Activated naive CD8-positive, alpha-beta T cell treated with anti-CD3 and anti-CD28 coated beads for 36 hours (primary cell): ENCODE measurements at places on chromosomes 2 and 18. TPM values are rescaled to one million over a fixed set of nuclear protein-coding genes. Genes with fewer than 3 reads are reported as not detected.

The MBOAT2 gene
- total RNA-seq = 2.1 TPM

The NBAS gene
- total RNA-seq = 38.2 TPM

The RSAD2 gene
- 9.2 TPM for total RNA-seq

The CCDC148 gene
- not detected for total RNA-seq

DNA sequence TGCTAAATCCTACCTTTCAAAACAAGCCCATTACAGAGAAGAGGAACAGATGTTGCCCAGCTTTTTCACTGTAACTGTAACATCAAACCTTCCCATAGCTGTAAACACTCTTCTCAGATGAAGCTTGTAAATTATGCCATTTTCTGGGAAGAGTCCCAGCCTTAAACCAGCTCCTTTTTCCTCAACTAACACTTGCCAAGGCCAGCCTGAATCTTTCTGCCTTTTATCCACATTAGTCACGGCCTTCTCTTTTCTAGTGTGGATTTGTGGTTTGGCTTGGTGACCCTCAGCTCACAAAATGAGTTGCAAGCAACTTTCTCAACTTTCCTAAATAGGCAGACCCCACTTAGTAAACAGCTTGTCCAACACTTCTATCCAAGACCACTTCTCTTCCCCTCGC, 90.2 kb downstream of the CABLES1 start:
- DNase-seq = no peak

DNA sequence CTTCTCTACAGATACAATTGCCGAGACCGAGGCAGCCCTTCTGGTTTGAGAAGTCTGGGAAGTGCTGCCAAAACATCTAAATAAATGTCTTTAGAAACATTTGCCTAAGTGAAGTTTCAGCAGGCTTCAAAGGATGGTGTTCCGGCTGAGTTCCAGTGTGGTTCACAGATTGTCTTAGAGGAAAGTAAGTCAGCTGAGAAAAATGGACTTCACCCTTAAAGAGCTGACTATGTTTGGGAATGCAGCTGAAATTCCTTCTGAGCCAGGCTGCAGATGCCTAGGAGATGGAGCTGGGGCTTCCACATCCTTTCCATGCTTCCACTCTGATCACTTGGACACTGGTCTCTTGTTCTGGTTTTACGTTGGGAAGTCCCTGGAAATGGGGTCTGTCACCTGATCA, 83.6 kb downstream of the FHOD3 start:
- DNase-seq = no peak

DNA sequence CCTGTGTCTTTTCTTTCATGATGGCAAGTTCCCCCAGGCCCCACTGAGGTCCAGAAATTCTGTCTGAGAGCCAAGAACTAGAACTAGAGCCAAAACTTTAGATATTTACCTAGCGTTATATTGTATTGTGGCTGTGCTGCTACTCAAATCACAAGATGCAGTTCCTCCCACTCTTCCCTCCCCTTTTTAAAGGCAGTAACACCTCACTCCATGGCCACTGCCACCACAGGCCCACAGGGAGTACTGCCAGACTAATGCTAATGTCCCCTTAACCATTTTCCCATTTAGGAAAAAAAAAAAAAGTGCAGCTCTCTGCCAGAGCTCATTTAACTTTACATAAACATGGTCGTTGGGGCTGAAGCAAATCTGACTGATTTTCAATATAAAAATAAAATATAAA, 99.7 kb upstream of the KYNU start:
- DNase-seq = no peak

- no peak for DNase-seq
Measured at GRCh38 chr2:221676566-221677172, 104.6 kb upstream of the EPHA4 start.

GRCh38 chr2:205984381-205984780, 101.6 kb downstream of the INO80D start:
- no peak for DNase-seq
